ENCODE measurements at places on chromosomes 6 and 20.

GRCh38 chr6:79134699-79135474 lies 56.8 kb upstream of the PHIP start:
- DNase-seq: no peak

GRCh38 chr6:22737331-22737730 lies 168.0 kb downstream of the HDGFL1 start:
- DNase-seq: no peak

DNA sequence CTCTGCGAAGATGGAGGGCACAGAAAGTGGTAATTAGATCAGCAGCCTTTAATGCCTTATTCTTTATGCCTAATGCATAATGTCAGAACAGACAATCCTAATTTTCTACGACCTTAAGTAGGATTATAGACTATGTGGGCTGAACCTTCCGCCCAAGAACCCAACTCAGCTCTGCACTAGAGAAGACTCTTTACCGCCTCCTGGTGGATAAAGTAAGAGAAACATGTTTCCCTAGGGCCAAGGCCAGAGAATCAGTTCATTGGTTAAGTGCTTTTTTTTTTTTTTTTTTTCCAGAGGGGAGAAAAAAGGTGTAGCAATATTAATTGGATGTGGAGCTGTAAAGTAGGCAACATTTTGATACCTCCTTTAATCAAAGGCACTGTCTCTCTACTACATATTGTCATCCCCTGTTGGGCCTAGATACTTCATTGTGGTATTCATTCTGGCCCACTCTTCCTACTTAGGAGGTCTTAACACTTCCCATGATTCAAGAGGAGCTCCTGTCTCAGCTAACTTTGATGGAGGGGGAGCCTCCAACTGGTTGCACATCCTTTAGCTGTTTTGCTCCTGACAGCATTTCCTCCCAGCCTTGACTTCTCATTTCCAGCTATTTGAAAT lies 124.9 kb upstream of the NRN1 start:
- DNase-seq: no peak

GRCh38 chr6:20001286-20001685 lies 164.1 kb downstream of the ID4 start:
- DNase-seq: no peak

DNA sequence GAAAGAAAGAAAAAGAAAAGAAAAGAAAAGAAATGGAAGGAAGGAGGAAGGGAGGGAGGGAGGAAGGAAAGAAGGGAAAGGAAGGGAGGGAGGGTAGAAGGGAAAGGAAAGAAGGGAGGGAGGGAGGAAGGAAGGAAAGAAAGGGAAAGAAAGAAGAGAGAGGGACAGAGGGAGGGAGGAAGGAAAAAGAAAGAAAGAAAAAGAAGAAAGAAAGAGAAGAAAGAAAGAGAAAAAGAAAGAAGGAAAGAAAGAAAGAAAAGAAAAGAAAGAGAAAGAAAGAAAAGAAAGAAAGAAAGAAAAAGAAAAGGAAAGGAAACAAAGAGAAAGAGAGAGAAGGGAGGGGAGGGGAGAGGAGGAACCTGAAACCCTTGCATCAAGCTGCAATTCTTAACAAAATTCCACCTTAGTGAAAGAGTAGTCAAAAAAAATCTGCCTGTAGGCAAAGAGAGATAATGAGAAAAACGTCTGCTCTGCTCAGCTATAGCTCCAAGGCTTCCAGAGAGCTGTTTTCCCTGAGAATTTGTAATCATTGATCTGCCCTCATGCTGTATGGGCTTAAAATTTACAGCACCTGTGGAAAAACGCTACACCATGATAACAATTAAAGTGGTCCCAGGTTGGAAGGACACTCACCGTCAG lies 16.7 kb upstream of the MYCT1 start:
- DNase-seq: no peak

DNA sequence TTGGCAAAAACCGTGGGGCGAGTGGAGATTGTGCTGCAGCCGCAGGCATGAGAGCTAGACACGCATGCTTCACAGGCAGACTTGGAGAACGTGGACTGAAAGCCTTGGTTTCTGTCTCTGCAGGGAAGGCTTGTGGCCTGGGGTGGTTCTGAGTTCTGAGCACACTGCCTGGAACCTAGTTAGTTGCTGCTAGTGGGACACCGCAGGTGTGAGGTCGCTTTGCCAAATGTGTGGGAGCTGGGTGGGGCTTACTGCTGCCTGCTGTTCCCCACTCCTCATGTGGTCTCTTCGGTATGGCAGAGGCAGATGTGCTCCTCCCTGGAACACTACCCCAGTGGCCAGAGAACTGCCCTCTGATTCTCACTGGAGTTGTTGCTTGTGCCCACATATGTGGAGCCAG lies 484.0 kb downstream of the MMUT start:
- no peak for DNase-seq

DNA sequence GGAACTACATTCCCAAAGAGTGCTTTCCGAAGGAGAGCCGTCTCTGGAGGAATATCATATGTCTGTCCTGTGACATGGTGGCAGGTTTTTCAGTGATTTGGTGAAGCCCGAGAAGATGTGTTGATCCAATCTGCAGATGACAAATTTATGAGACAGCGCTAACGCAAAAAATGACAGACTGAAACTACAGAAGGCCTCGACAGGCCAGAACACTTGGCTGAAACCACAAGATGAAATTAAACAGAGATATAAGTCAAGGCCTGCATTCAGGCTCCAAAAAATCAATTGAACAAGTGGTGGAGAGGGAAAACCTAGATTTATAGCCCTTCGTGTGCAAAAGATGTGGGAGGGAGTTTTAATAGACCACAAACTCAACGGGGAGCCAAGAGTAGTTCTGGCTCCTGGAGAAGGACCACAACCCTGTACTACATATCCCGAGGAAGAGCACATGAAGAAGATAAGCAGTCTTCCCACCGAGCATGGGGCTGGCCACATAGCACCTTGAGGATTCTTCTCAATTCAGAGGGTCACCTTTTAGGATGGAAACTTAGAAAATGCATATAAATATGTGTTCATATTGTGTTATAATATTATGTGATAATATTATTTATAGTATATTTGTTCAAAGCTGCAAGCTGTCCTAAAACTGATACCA lies 231.3 kb upstream of the PDE10A start:
- DNase-seq: no peak

DNA sequence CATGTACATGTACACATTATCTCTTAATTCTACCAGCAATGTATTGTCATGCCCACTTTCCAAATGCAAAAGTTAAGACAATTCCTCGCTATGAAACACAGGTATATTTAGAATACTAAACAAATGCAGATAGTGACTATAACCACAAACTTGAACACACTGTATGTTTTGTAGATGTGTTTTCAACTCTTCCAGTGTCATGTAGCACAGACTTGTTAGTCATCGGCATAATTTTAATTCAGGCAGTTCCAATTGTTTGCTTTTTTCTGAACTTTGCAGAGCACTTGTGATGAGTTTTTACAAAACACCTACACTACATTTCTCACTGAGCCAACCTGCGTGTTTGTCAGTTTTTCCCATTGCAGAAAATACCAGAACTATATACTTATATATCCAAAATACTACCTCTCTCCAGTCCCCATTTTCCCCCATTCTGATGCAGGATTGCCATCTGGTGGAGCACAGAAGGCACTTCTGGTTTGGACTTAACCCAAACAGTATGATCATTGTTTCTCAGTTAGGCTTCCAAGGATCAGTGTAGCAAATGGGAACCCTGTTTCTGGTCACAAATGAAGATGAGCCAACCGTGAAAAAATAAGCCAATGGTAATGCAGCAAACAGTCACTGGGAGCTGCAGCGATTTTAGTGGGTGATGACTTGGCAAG lies 143.4 kb downstream of the ADGRB3 start:
- no peak for DNase-seq

GRCh38 chr20:53208110-53208832 lies 236.1 kb downstream of the TSHZ2 start:
- no peak for DNase-seq

GRCh38 chr6:143206550-143206949 lies 145.9 kb downstream of the AIG1 start:
- no peak for DNase-seq

DNA sequence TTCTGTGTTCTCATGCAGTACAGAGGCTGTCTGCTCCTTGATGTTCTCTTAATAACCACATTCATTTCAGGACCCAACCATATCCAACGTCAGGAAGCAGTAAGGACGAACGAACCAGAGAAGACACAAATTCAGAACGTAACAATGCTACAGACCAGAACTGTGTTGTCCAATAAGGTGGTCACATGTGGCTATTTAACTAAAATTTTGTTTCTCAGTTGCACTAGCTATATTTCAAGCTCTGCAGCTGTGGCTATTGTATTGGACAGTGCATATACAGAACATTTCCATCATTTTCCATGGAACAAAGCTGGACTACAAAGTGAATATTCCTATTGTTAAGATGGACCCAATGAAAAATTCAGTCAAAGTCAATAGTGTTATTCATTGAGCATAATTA lies 27.0 kb downstream of the MAP7 start:
- no peak for DNase-seq

DNA sequence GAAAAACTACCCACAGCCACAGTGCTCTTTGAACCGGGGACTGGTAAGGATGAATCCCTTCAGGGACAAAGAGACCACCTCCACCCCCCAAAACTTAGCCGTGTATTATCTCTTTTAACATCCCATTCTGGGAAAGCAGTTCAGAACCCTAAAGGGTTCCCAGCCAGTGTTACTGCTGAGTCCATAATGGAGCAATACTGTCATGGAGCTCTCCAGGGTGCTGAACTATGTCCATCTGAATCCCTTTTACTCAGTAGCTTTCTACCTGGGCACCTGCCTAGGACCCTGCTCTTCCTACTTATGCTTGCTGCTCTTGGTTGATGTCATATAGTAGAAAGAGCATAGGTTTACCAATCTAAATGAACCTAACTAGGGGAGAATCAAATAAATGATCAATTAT lies 22.3 kb upstream of the SAYSD1 start:
- no peak for DNase-seq

GRCh38 chr6:3026791-3027626 lies 27.3 kb downstream of the NQO2 start:
- no peak for DNase-seq

DNA sequence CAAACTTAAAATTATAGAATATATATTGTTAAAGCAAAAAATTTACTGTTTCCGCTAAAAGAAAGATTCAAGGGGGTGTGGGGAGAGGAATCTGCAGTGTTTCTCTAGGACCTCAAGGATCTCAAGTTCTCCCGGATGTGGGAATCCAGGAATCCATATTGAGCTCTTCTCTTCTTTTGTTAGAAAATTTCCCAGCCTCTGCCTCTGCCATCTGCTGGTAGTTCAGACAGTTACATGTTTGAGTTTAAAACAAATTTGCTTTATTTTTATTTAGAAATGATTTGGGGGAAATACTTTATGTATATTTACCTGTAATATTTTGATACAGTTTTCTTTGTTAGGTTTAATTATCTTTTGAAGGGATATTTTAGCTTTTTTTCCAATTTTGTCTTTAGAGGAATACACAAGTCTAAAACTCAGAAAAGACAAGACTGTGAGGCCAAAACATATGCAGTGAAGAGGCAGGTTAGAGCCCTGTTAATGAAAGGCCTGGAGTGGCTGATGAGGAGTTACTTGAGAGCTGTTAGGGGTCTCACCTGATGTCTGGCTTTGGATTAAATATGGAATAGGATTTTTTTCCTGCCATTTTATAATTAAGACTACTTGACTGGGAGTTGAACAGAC lies 268.8 kb downstream of the ARID1B start:
- no peak for DNase-seq

DNA sequence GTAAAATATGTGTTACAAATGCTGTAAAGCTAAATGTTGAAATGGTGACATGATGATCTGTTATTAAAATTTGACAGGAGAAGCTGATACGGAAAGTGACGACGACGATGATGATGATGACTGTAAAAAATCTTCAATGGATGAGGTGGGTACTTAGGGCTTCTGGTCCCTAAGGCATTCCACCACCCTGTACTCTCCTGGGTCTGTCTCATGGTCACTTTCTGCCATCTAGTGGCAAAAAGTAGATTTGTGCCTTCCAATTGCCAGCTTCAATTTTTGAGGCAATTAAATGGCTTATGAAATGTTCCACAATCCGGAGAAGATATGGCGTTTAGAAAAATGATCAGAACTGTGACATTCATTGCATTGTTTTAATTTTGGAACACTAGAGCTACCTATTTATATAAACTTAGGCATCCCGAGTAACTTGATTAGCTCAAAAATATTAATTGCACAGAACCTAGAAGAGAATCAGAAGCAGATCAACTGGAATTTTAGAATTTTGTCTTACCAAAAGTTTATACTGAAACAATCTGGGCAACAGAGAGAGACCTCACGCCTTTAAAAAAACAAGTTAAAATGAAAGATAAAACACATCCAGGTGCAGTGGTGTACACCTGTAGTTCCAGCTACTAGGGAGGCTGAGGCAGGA lies 346.5 kb upstream of the PLCB4 start:
- DNase-seq: no peak

DNA sequence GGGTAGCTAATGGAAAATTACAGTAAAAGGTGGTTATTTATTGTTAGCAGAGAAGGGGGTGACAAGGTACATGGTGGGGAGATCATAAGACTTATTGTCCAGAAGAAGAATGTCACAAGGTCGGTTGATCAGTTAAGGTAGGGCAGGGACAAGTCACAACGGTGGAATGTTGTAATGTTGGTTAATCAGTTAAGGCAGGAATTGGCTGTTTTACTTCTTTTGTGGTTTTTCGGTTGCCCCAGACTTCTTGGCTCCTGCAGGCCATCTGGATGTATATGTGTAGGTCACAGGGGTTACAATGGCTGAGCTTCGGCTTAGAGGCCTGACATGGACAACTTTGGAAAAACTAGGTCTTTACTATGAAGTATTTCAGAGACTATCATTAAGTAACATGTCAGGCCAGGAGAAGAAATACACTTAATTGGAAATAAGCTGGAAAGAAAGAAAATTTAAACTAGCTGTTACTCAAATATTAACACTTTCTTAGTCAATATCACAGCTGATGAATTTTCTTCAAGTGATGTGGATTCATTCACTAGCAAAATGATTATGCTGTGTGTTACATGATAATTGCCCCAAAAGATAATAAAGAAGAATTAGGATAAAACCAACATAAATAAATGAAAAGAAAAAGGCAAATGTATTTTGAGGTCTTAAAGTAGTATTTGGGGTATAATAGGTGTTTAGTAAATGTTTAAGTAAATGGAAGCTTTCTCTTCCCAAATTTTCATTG lies 4.4 kb downstream of the AIG1 start:
- no peak for DNase-seq

- DNase-seq: no peak
Observed at GRCh38 chr20:53708129-53708968, 114.7 kb upstream of the ZNF217 start.

DNA sequence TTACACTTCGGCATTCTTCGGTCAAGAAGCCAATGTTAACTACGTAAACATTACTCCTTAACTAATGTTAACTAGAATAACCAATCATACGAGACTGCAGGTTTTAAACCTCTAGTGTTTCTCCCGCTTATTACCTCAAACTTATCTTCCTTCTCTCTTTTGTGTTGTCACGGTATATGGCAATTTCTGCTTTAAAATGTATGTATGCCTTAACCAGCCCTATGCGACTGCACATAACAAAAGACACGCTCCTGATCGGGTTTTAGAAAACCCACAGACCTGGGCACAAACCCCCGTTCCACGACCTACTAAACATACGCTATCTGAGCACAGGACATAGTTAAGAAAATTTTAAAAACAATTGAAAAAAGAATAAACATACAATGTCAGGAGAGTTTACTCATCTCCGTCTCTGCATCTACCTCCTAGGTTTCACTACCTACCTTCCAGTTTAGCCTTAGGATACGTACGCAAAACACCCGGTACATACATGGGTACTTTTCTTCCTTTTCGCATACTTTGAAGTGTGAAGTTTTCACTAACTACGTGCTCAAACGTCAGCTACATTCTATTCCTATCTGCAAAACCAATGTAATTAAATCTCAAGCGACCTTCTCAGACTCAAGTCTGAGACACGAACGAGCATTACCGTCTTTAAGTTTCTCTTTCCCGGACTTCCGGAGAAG lies 1.1 kb downstream of the CD164 start:
- DNase-seq: no peak

Data from activated CD4-positive, CD25-positive, alpha-beta regulatory T cell treated with anti-CD3 and anti-CD28 coated beads, Interleukin-2, amount 50 U/mL, for 16 hours (primary cell).